Suppressor macrophage (primary cell): ENCODE measurements at places on chromosomes 2 and 18.

GRCh38 chr18:49041435-49042245 is 90.9 kb upstream of the SMAD7 start:
- DNase-seq = peak; percentile 33

- DNase-seq = peak; percentile 56
These were observed 297.0 kb upstream of the GULP1 start for GRCh38 chr2:187994464-187995331.

GRCh38 chr18:22676423-22676822 is 256.7 kb upstream of the RBBP8 start:
- DNase-seq = no peak

GRCh38 chr2:42812899-42813479 is 20.6 kb upstream of the HAAO start:
- peak; percentile 60 for DNase-seq

DNA sequence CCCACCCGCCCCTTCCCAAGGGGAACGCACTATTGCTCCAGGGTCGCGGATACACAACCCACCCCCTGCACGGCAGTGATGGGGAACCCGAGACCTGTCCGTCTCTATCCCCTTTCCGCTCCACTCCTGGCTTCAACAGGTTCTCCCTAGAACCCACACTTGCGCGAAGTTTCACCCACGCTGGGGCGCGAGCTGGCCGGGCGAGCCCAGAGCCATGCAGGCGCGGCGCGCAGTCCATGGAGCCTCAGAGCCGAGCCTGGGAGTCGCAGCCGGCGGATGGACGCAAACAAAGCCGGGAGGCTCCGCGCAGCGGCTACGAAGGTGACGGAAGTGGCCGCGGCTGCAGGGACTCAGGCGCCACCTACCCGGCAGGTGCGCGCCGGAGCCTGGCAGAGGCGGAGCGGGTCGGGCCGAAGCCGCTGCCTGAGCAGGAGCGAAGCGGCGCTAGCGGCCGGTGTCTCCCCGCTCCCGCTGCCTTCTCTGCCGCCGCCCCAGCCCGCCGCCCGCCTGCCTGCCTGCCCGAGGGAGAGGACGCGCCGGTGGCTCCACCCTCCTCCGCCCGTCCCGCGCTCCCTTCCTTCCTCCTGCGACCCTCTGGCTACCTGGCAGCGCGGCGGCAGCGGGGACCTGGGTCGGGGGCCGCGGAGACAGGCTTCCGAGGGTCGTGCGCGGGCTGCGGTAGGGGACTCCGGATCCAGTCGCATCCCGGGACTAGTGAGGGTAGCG is 14.0 kb downstream of the ALPG start:
- DNase-seq = no peak

GRCh38 chr2:40403233-40403836 is 48.6 kb downstream of the SLC8A1 start:
- DNase-seq = no peak

GRCh38 chr2:27954771-27955383 is 64.3 kb downstream of the BABAM2 start:
- DNase-seq = peak; percentile 90

DNA sequence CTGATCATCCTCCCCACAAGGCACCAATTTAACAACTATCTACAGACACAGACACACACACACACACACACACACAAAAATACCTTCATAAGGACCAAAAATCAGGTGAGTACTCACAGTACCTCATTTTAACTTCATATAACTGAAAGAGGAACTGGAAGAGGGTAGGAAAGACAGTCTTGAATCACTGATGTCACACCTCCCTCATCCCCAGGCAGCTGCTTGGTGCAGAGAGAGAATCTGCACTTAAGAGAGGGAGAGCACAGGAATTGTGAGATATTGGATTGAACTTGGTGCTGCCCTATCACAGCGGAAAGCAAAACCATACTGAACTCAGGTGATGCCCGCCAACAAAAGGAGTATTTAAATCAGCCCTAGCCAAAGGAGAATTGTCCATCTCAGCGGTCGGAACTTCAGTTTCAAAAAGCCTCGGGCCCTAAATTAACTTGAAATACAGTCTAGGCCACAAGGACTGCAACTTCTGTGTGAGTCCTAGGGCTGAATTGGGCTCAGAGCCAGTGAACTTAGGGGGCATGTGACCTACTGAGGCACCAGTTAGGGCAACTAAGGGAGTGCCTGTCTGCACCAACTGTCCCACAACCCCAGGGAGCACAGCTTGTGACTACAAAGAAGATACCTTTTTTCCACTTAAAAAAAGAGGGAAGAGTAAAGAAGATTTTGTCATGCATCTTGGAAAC is 211.1 kb downstream of the LRATD1 start:
- DNase-seq = no peak

GRCh38 chr2:224751996-224752698 is 36.0 kb upstream of the CCDC195 start:
- DNase-seq = no peak

- no peak for DNase-seq
These were observed 68.6 kb downstream of the DHRS9 start for GRCh38 chr2:169137924-169138323.

- no peak for DNase-seq
These were observed 86.3 kb downstream of the ZFP36L2 start for GRCh38 chr2:43139996-43140621.

- DNase-seq = no peak
These were observed 1.8 kb downstream of the DPP4 start for GRCh38 chr2:162072181-162072702.

- no peak for DNase-seq
These were observed 354.2 kb downstream of the CDH7 start for GRCh38 chr18:66105016-66105415.

DNA sequence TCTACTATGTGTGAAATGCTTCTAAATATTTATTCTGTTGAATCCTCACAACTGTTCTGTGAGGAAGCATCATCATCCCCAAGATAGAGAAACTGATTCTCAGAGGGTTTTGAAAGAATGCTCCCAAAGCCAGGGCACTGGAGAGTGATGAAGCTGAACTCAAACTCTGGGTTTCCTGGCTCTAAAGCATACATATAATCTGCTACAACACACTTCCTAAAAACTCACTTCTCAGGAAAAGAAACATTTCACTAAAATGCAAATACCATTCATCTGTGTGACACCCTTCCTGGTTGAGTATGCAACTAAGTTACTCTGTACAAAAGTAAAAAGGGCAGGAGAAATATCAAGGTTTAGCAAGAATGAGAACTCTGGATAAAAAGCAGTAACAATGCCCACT is 58.6 kb downstream of the GRB14 start:
- no peak for DNase-seq

GRCh38 chr2:97906307-97906706 is 89.4 kb downstream of the TMEM131 start:
- DNase-seq = no peak

- no peak for DNase-seq
These were observed 66.8 kb upstream of the FZD7 start for GRCh38 chr2:201966691-201967438.

- DNase-seq = no peak
These were observed 1.8 kb upstream of the PCARE start for GRCh38 chr2:29075894-29076705.

- DNase-seq = no peak
These were observed 5.2 kb upstream of the DNAJB2 start for GRCh38 chr2:219273937-219274336.

GRCh38 chr2:10085043-10085667 is 4.9 kb upstream of the CYS1 start:
- no peak for DNase-seq

GRCh38 chr2:191506515-191506914 is 171.4 kb upstream of the NABP1 start:
- no peak for DNase-seq

- DNase-seq = no peak
These were observed 62.3 kb downstream of the SMIM21 start for GRCh38 chr18:75365254-75365629.
